ENCODE measurements at places on chromosomes 7 and 10. TPM values are rescaled to one million over a fixed set of nuclear protein-coding genes. Genes with fewer than 3 reads are reported as not detected.

DNA sequence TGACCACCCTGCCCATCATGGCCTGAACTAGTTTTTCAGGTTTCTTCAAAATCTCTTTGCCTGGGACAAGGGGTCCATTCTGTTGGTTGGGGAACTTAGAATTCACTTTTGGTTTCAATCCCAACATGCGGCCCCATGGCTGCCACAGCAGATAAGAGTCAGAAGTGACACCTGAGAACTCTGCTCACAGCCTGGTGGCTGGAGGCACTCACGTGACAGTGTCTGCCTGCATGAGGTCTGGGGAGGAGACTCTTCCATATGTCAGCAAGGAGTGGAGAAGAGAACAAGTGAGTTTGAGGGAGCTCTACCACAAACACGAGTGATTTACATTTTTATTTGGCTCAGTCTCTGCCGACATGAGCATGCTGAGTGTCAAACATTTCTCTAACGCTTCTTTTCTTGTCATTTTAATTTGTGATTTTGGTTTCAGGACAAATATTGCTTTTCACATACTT is 370.4 kb downstream of the TNS3 start:
- H3K4me1 ChIP-seq: peaks cover 2% of the 10 kb centered on the region
- no peak overlapping the region for H3K4me3 ChIP-seq
- H3K27ac ChIP-seq: no peak overlapping the region
- H3K36me3 ChIP-seq: no peaks in the 10 kb centered on the region
- DNase-seq: no peak

DNA sequence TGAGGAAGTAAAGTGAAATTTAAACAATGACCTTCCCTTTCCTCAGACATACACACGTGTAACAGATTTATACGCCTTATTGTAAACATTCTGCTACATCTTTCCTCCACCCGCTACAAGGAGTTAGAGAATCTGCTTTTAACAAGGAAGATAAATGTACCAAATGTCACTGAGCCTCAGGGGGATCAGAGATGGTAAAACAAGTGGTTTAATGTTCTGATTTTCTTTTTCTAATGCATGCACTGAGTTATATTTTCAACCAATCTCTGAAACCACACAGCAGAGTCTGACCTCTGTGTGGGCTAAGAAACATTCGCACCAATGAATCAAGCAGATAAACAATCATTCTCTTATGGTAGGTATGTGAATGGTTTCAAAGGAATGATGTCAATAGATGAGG is 599.5 kb downstream of the ARL4A start:
- DNase-seq: no peak
- no peaks in the 10 kb centered on the region for H3K36me3 ChIP-seq
- H3K27me3 ChIP-seq: no peaks in the 10 kb centered on the region
- H3K4me1 ChIP-seq: no peaks in the 10 kb centered on the region
- H3K4me3 ChIP-seq: no peak overlapping the region

DNA sequence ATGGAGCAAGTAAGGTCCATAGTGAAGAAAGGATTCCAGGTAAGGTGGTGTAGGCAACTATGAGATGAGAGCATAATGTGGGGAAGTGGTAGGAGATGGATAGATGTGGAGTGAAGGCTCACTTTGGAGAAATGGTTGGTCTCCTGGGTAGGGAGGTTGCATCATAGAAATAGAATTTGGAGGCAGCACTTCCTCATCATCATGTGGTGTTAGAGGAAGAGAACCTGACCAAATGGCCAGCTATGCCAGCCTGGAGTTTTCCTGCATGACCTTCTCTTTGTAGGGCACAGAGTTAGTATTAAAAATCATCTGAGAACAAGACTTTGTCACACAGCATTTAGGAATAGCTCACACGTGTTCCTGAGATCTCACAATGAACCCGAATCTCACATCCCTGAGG is 126.7 kb upstream of the CXCL12 start:
- H3K27me3 ChIP-seq: no peaks in the 10 kb centered on the region
- H3K36me3 ChIP-seq: no peaks in the 10 kb centered on the region
- no peak for DNase-seq
- H3K4me3 ChIP-seq: no peak overlapping the region
- H3K4me1 ChIP-seq: no peaks in the 10 kb centered on the region
- no peak overlapping the region for H3K27ac ChIP-seq

Gene OR9A2
- not detected for polyA plus RNA-seq

DNA sequence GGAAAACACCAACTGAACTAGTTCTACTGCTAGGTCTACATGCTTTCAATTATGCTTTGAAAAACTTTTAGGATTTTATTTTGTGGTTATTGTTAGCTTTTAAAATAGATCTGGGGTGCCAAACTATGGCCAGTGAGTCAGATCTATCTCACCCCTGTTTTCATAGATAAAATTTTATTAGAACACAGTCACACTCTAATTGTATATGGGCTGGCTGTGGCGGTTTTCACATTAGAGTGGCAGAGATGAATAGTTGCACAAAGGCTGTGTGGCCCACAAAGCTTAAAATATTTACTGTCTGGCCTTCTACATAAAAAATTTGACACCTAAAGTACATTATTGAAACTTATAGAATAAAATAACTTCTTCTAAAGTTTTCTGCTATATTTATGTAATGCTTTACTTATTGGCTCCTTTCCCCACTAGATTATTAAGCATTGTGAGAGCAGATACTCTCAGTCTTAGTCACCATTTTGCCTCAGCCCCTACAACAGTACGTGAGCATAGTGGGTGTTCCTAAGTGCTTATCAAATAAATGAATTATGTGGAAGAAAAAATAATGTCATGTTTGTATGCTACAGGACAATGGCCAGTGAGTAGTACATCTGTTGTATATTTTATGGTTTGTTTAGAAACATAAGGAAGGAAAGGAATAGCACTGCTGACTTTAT is 5.4 kb upstream of the SUV39H2 start:
- no peak overlapping the region for H3K27ac ChIP-seq
- H3K36me3 ChIP-seq: peaks cover 3% of the 10 kb centered on the region
- DNase-seq: no peak
- no peaks in the 10 kb centered on the region for H3K4me1 ChIP-seq
- no peak overlapping the region for H3K4me3 ChIP-seq
- H3K27me3 ChIP-seq: no peaks in the 10 kb centered on the region

Gene TMEM254
- 10.7 TPM for polyA plus RNA-seq

DNA sequence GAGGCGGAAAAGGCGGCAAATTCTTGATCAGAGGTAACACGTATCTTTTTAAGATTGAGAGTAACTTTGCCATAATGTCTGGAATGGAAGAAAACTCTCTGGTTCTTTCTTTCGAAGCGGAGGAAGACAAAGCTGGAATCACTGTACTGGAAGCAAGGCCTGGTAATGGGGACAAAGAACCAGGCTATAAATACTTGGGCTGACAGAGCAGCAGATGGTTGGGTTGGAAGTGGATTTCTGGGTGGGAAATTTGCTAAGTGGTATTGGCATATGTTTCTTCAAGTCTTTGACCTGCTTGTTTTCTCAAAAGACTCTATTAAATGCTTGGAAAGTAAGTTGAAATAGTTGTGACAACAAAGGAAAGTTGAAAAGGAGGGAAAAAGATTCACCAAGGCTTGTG is 87.3 kb upstream of the SFMBT2 start:
- no peaks in the 10 kb centered on the region for H3K36me3 ChIP-seq
- no peak overlapping the region for H3K4me3 ChIP-seq
- H3K27me3 ChIP-seq: no peaks in the 10 kb centered on the region
- H3K27ac ChIP-seq: no peak overlapping the region

Gene C10orf67
- not detected for polyA plus RNA-seq

Gene COL13A1
- 6.6 TPM for polyA plus RNA-seq

- no peak overlapping the region for H3K4me3 ChIP-seq
- peak overlapping the region; percentile 73 for H3K27ac ChIP-seq
- H3K4me1 ChIP-seq: no peaks in the 10 kb centered on the region
- H3K27me3 ChIP-seq: no peaks in the 10 kb centered on the region
- DNase-seq: peak; percentile 42
These were observed 6.8 kb upstream of the ANKRD22 start for GRCh38 chr10:88858491-88858890.

DNA sequence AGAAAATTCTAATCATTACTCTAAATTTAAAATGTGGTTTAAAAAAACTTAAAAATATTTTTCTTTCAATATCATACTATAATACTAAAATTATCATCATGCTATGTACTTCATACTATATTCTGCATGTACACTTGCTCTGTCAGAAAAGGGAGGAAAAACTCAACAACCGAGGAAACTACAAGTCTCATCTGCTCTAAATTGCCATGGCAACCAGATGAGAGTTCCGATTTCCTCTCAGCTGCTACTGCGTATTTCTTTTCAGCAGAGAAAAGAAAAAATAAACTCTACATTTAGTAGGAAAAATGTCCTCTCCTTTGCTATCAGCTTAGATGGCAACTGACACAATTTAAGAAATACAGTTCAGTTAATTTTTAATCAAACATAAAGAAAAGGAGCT is 178.9 kb downstream of the SRPK2 start:
- no peak for DNase-seq
- no peak overlapping the region for H3K27ac ChIP-seq
- H3K4me1 ChIP-seq: peaks cover 3% of the 10 kb centered on the region
- no peaks in the 10 kb centered on the region for H3K27me3 ChIP-seq

Gene ZNF853
- 0.81 TPM for polyA plus RNA-seq

Data from small intestine (tissue), 16 donors.